ENCODE measurements at places on chromosomes 1 and 21. TPM values are rescaled to one million over a fixed set of nuclear protein-coding genes. Genes with fewer than 3 reads are reported as not detected.

GRCh38 chr1:202143768-202144401, 652 bp downstream of the ARL8A start:
- DNase-seq, result peak; percentile 72

Gene NBPF1
- 33.1 TPM for total RNA-seq

- no peak for DNase-seq
These were observed 79.7 kb downstream of the PLPPR5 start for GRCh38 chr1:98924977-98925376.

Gene CYYR1
- total RNA-seq, result not detected

DNA sequence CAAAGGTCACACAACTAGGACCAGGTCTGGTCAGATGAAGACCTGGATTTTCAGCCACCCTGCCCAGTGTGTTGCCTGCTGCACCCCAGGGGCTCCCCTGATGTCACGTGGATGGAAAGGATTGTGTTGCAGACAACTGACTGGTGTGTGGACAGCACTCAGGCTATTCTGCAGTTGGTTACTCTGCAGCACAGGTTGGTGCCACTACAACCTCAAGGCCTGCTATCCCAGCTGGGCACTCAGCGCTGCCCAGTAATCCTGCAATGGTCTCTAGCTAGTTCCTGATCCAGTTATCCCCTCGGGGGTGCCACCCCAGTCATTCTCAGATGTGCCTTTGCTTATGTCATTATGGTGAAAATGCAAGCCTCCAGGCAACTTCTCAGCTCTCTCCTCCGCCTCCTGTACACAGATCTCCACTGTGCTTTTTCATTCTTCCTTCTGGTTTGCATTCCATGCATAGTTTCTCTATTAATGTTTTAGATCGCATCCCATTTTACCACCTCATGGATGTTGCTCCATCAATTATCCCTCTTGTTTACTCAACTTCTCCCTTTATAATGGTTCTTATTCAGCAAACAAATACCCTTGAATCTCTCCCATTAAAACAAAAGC, 503.2 kb upstream of the CAMK1G start:
- no peak for DNase-seq

Gene OR2M3
- total RNA-seq, result not detected

Gene PLA2G2A
- not detected for total RNA-seq

- no peak for DNase-seq
These were observed 52.7 kb upstream of the ARHGEF16 start for GRCh38 chr1:3401585-3402257.

- DNase-seq, result peak; percentile 46
These were observed 3.9 kb upstream of the P3R3URF start for GRCh38 chr1:46180082-46180616.

Gene GPR157
- 4.1 TPM for total RNA-seq

DNA sequence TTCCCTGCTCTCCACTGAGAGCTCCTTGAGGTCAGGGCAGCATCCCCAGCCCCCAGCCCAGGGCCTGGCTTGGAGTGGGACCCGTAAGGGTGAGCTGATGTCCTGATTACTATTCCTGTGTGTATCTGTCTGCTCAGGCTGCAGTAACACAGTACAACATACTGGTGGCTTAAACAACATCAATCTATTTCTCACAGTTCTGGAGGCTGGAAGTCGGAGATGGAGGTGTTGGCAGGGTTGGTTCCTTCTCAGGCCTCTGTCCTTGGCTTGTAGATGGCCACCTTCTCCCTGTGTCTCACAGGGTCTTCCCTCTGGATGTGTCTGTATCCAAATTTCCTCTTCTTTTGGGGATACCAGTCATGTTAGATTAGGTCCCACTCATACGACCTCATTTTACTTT, 246.4 kb upstream of the POU3F1 start:
- no peak for DNase-seq

GRCh38 chr1:40906781-40907400, 44.7 kb upstream of the CITED4 start:
- no peak for DNase-seq

GRCh38 chr1:151711951-151712350, 4.7 kb downstream of the CELF3 start:
- no peak for DNase-seq

Gene NCAM2
- total RNA-seq, result not detected

Gene C8A
- not detected for total RNA-seq

GRCh38 chr1:14371771-14372497, 226.6 kb upstream of the KAZN start:
- DNase-seq, result no peak

DNA sequence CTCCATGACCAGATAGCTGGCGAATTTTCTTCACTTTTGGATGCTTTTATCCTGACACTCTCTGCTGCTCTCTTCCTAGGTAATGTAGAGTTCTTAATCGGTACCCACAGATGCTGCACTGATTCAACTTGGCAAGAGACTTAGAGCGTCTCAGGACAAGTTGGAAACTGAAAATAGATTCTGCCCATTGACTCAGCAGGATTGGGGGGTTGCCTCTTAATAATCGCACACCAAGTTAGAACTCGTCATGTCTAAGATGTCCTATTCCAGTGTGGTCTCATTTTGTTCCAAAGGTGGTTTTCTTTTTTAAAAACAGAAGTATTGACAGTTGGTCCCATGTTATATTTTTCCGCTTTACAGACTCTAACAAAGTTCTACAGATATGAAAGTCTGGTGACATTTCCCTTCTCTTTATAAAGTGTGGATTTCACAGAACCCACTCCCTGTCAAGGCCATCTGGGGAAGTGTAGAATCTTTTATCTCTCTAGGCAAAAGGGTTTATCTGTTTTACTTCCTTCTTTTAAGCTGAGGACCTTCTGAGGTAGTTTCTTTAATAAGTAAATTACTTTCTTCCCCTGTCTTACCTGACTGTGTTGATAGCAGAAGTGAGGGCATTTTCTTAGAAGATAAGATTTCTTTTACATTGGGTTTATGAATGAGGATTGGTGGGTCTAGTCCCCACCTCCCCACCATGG, 12.1 kb upstream of the DIPK1A start:
- DNase-seq, result peak; percentile 68

Gene URB1
- 23.4 TPM for total RNA-seq

Gene RORC
- not detected for total RNA-seq

Gene KIAA0040
- 50.2 TPM for total RNA-seq

GRCh38 chr1:47791879-47792608, 205.1 kb downstream of the TRABD2B start:
- no peak for DNase-seq

DNA sequence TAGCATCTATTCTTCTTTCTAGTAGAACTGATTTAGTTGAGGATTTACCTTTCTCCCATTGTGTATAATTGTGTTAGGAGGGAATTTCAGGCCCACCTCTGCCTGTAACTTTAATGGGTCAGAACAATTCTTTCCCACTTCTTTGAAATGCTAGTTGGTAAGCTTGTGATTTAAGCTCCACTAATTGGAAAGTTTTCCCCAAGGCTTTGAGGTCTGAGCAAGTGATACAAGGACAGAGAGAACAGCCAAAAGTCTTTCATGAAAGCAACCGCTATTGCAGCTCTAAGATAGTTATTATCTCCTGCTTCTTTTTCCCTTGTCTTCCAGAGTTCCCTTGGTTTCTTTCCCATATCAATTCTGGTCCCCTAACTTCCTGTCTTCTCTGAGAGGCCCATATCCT, 38.7 kb upstream of the PDC start:
- no peak for DNase-seq

DNA sequence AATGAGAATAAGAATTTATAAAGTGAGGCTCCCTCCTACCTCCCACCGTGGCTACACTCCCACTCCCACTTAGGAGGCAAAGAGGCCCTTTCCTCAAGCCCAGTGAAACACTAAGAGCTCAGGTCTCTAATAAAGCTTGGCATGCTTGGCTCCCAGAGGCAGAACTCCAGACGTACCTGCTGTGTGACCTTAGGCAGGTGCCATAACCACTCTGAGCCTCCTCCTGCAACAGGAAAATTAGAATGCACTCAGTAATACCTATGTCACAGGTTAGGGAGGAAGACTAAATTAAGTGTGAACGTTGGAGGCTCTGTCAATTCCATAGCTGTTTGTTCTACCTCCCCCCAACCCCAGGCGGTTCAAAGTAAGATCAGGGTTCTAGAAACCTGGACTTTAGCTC, 16.5 kb upstream of the SLC26A9 start:
- no peak for DNase-seq

DNA sequence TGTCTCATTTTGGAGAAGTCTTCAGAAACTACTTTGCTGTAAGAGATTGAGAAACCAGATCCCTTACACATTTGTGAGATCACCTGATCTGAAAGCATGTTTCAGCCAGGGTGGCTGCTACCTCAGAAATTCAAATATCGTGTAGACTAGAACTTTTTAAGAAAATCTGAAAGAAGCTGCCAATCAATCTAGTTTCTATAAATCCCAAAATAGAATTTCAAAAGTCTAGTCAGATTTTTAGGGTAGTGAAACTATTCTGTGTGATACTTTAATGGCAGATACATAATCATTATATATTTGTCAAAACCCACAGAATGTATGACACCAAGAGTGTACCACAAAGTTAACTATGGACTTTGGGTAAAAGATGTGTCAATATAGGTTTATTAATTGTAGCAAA, 79.9 kb upstream of the PLPPR5 start:
- no peak for DNase-seq

GRCh38 chr1:233081735-233082134, 131.3 kb downstream of the NTPCR start:
- DNase-seq, result no peak

Gene MAGI3
- 7.8 TPM for total RNA-seq

Gene FCRL6
- not detected for total RNA-seq

Gene NR5A2
- 5.4 TPM for total RNA-seq

DNA sequence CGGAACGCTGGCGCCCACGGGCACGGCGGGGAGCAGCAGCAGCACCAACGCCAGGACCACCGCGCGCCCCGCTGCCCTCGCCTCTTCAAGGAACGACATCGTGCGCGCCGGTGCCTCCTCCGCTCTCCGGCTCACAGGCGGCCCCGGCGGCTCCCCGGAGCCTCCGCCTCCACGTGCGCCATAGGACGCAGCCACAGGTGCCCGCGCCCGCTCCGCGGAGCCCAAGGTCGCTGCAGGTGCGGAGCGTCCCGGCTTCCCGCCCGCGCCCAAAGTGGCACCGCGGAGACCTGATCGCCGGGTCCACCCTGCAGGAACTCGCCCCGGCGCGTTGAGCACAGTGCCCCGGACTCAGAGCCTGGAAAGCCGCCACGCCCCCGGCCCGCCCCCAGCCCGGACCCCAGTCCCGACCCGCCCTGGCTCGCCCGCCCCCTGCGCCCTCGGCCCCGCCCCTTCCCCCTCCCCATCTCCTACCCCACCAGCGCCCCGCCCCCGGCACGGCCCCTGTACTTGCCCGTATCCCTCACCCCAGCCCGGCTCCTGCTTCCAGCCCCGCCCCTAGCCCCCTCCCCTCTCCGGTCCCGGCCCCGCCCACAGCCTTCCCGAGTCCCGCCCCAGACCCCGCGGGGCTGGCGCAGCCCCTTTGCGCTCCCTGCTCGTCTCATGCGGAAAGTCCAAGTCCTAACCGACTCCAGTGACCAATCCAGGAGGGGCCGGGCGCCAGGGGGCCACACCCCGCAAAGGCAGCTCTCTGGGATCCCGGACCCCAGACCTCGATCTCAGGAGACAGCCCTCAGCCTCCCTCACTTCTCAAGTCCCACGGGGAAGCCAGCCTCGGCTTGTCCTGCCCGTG, at the start of gene MEGF6:
Gene MEGF6, minus strand, starts transcription at position 339 of the 850 bp plus-strand sequence. Its CDS starts 240 bp downstream, at position 99.
- no peak for DNase-seq

GRCh38 chr1:6603238-6603914, 707 bp upstream of the KLHL21 start:
- no peak for DNase-seq

Gene MFAP2
- not detected for total RNA-seq
